Erythroblast (primary cell): ENCODE measurements at places on chromosomes 7 and 10.

DNA sequence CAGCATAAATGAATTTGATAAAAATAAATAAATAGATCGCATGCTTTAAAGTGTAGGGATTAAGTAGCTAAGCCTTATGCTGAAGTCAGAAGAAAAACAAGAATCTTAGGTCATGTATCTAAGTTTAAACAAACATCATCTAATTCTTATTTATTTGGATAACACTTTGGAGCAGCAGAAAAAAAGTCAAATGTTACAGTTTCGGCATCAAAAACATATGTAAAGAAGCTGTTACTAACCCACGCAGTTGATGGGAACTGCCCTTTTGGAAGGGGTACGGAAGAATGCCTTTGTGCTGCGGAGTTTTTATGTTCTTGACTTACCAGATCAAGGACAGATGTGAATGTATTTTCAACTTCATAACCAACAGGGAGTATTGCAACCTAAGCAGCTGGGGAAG, 37.3 kb upstream of the HABP2 start:
- no peak for DNase-seq

- DNase-seq: no peak
Measured at GRCh38 chr10:87550741-87551140, 46.0 kb downstream of the MINPP1 start.

DNA sequence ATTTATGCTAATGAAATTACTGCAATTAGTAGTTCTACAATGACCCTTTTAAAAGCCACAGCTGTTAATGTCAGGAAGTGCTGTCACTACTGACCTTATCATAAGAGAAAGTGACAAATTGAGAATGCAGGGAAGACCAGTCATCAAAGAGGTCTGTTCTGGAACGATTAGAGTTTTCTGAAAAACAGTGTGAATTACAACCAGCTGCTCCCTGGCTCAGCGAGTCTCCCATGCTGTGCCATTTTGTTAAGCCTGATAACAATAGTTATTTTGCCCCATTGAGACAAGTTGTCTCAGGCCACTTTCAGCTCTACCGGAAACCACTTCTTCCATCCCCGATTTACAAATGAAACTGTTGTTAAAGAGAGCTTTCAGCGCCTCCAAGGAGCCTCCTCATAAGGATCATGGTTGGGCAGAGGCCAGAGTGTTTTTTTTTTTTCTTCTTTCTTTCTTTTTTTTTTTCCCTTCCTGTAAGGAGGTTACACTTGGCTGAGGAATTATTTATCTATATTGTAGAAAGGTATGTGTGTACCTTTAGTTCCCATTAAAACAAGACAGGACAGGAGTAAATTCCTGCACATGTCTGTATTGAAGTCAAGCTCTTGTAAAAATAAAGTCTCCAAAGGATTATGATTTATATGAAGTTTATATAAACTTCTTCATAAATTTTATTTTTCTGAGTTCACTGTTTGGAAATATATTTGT, 173.6 kb downstream of the CDCA7L start:
- DNase-seq: peak; percentile 67

GRCh38 chr7:98346515-98347069, 54.3 kb downstream of the BAIAP2L1 start:
- no peak for DNase-seq

- no peak for DNase-seq
Measured at GRCh38 chr10:114996542-114996941, 58.5 kb downstream of the TRUB1 start.

DNA sequence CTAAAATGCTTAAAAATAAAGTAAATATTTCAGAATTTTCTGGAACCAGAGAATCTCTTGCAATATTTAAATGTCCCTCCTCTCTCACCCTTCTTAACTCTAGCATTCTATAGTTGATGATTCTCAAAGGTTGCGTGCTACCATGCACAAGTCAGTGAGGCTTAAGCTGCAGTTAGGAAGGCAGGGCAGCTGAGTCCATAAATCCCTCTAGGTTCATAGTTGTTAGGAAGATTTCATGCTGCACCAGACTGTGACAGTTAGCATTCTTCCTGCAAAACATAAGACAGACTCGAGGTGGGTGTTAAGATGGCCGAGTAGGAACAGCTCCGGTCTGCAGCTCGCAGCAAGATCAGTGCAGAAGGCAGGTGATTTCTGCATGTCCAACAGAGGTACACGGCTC, 70.6 kb downstream of the MET start:
- no peak for DNase-seq

GRCh38 chr7:149285603-149286002, 23.6 kb downstream of the ZNF783 start:
- peak; percentile 36 for DNase-seq

- DNase-seq: no peak
Measured at GRCh38 chr7:148327379-148327778, 263.2 kb upstream of the C7orf33 start.

GRCh38 chr10:25678220-25678619, 255.8 kb upstream of the MYO3A start:
- no peak for DNase-seq

GRCh38 chr7:78769481-78770101, 683.9 kb downstream of the MAGI2 start:
- DNase-seq: no peak

- DNase-seq: no peak
Measured at GRCh38 chr7:98869597-98870120, at the start of gene TMEM130. TSS of gene TMEM130 (minus strand) at chr7:98870014. CDS start at chr7:98869861, 153 bp downstream.

DNA sequence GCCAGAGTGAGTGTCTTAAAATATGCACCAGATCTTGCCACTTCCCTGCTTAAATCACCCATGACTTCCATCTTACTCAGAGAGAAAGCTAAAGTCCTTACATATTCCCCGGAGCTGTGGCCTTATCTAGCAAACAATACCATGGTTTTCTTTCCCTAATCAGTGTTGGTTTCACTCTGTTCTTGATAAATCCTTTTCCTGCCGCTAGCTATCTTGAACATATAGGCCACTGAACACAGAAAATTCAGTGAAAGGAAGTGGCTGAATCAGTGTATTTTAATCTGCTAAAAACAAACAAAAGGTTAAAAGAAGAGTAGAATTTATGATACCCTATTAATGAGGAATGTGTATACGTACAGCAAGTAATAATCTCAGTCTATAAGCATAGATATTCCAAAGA, 42.0 kb upstream of the JAZF1 start:
- no peak for DNase-seq

DNA sequence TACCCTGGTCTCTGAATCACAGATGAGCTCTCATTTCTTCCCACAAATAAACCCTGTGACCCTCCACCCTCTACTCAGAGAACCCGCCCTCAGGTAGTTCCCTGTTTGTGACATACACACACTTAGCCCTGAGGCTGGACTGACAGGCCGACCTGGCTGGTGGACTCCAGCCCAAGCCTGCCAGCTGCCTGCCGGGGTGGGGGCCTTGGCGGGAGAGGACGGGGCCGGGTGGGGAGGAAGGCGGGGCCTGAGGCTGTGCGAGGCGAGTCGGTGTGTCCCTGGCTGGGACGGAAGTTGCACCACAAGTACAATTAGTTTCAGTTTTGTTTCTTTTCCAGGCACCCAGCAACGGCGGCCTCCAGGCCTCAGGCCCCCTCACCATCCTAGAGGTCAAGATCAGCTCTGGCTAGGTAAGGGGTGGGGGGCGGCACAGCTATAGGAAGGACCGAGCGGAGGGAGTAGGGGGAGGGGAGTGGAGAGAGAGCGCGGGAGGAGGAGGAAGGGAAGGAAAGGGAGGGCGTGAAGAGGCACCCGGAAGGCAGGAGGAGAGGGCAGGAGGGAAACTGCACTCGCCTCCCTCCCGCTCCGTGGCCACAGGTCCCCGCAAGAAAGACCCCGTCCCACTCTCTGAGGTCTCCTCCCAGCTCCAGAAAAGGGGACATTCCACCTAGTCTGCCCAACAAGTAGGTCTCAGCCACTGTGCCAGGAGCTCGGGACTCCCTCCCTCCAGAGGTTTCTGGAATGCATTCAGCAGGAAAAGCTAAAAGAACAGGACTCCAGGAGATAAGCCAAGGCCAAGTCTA, at the start of gene TRIM56:
TRIM56 (plus strand) TSS at position 320 of the 803 bp plus-strand sequence. CDS start 1,832 bp downstream, outside the sequence.
- peak; percentile 91 for DNase-seq

DNA sequence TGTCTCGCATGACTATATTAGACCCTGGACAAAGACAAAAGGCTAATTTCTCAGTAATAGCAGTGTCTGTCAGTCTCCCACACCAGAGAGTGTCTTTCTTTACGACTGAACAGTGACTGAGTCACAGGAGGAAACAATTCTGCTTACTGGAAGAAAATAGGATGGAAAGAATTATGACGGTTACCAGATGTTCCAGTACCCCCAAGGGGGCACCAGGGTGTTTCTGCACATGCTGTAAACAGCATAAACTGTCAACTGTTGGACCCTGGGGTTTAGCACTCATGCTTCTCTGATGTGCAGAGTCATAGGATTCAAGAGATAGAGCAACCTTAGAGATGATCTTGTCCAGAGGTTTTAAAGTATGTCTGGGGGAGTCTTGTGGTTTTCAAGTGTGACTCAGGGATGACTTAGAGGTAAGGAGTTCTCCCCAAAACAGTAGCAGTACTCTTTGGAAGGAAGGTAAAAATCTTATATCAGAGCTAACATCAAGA, 291.7 kb downstream of the THSD7A start:
- no peak for DNase-seq

DNA sequence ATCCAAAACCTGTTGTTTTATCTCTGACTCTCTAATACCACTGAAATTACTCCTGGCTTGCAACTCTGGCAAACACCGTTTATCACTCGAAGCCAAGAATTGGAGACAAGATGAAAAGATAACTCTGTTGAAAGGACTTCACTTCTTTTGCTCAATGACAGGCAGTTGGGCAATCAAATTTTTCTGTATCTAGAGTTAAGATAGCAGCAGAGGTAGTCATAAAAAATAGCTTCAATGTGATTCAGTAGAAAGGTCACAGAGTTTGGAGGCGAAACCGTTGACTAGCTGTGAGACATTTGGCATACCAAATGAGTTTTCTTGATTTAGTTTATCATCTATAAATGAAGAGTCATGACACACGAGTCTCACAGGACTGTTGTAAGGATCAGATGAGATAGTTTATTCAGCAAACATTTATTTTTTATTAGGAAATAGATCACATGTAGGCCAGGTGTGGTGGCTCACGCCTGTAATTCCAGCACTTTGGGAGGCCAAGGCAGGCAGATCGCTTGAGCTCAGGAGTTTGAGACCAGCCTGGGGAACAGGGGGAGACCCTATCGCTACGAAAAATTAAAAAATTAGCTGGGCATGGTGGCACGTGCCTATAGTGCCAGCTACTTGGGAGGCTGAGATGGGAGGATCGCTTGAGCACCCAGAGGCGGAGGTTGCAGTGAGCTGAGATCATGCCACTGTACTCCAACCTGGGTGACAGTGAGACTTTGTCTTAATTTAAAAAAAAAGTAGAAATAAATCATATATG, 23.6 kb downstream of the AKR1B1 start:
- no peak for DNase-seq

- no peak for DNase-seq
Measured at GRCh38 chr10:76032700-76033039, 601.2 kb downstream of the LRMDA start.

DNA sequence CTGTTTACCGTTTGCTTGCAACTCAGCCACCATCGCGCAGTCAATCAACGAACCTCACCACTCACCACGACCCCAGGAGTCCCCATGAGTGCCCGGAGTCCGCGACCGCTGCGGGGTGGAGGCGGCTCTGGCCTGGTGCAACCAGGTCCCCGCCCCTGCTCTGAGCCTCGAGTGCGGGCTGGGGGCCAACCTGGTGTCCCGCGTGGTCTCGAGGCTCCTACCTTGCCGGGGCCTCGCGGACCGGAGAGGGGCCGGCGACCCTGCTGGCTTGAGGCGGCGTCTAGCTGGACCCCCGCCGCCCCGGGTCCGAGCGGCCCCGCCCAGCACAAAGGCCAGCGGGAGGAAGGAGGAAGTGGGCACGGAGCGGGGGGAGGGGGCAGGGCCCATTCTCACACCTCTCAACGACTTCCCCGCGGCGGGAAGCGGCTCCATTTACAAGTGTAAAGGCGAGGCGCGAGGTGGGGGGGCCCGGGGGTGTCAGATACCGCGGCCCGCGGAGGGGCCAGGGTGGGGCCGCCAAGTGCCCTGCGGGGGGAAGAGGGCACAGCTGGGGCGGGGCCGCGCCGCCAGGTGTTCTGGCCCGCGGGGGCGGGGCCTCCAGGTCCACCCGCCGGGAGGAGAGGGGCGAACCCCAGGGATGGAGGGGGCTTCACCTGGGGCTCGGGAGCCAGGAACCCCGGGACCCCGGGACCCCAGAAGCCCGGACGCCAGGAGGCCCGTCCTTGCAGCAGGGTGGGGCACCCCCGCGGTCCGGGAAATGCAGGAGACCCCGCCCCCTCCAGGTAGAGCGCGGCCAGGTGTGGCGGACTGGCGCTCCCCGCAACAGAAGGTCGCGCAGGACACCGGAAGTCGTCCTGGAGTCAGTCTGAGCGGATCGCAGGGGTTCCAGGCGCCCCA, 8.6 kb downstream of the CTBP2 start:
- peak; percentile 30 for DNase-seq

- no peak for DNase-seq
Measured at GRCh38 chr10:72083790-72084459, 4.4 kb downstream of the SPOCK2 start.

DNA sequence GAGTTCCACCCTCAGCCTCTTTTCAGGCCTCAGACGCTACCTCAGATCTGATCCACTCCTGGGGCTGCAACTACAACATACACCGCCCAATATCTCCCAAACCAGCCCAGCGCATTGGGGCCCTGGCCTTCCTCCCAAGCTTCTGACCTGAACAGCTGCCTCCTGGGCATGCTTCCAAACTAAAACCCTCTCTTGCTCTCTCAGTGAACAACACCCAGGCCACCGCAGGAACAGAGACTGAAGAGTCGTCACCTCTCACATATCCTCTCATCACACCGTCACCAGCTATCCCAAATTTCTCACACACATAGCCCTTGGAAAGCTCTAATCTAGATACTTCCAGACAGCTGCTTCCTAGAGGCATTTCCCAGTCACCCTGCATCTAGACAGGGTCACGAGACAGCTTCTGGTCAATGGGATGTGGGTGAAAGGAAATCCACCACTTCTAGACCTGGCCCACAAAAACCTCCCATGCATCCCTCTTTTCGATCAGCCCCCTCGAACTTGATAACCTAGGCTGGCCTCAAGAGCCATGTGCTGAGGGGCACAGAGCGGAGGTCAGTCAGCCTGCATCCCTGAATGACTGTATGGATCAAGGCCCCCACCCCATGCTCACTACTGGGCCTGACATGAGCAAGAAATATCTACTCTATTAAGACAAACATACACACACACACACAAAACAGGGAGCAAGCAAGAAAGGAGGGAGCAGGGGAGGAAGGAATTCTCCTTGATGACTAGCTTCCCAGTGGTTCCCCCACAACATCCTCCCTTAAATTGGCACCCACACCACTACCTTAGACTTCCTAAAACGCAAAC, 1.8 kb downstream of the PARP12 start:
- DNase-seq: peak; percentile 83

DNA sequence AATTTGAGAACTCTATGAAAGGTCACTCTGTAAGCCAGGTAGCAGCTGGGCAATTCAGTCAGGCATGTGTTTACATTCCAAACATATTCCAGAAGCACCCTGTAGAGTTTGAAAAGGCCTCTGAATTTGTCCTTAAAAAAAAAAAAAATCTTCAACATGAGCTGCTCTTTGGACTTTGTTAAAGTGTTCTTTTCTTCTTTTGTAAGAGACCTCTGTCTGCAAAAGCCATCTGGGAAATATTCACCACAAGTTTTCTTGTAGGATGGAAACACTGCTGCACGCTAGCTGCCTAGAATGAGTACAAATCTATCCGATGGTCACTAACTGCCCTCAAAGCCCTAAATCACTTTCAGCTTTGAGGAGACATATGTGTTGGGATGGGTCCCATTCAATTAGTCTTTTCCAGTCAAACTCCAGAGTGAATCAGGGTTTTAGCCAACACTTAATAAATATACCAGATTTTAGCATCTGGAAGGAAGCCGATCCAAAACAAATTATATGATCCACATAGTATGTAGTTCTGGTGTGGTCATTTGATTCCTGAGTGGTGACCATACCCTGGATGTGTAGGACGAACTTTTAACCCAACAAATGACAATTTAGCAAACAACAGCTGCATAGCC, 85.9 kb downstream of the CD36 start:
- DNase-seq: no peak
